ENCODE measurements at places on chromosomes 5 and 9.

GRCh38 chr9:132169672-132170392, 8.0 kb downstream of the NTNG2 start:
- DNase-seq, result peak; percentile 51

- DNase-seq, result no peak
These were observed 106.5 kb upstream of the RAD23B start for GRCh38 chr9:107176436-107177151.

GRCh38 chr9:116661037-116661954, 25.8 kb upstream of the TRIM32 start:
- DNase-seq, result no peak

DNA sequence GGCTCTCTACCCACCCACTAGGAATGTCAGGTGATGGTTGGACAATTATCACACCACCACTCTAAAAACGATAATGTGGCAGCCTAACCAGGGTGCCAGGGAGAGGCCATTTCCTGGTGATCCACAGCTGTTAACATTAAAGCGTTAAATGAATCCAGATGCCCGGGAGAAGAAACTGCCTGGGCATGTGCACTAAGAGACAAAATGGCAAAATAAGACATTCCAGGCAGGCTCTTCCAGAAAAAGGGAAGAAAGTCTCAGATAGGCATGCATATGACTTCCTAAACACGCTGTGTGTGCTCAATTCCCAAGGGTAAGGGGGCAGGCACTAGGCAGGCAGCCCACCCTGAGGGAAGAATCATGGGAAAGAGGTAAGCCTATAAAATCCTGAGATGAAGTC, 4.6 kb upstream of the TXN start:
- no peak for DNase-seq

- DNase-seq, result peak; percentile 51
These were observed 6.4 kb downstream of the TSPAN17 start for GRCh38 chr5:176653401-176654385.

GRCh38 chr5:132915681-132916080, 42.2 kb downstream of the LEAP2 start:
- DNase-seq, result no peak

DNA sequence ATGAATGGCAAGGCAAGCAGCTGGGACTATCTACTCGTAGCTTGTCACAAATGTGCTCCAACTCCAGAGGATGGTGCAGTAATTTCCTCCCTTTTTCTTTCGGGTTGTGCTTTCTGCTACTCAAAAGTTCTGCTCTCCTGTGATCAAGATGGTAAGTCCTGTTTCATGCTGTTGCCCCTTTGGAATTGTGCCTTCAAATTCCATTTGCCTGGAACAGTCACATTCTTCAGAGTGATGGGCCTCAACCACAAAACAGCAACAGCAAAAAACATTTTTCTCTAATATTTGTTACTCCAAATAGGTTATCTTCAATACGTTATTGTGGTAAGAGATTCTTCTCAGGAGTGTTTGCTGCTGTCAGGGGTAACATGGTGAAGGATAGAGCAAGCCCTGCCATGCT, 209.3 kb downstream of the PALM2AKAP2 start:
- DNase-seq, result no peak

DNA sequence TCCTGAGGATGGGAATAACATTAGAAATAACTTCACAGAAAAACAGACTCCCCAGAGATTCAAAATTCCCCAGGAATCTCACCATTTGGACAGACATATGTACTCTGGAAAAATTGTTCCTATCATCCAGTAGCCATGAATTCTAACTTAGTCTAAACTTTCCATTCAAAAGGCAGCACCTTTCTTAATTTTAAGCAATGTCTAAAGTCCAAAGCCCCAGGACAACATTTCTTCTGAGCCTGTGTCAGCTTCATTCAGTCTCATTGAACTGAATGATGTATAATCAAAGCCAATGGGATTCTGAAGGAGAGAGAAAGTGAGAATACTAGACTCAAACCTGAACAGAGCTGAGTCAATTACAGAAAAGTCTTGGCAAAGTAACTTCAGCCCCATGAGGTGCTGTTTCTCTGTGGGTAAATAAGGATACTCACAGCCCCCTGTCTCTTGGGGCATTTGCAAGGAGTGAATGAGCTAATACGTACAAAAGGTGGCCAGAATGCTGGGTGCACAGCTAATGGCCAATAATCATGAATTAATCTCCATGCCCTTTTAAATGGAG, 140.6 kb downstream of the SEMA5A start:
- DNase-seq, result no peak

GRCh38 chr5:101590384-101590783, 687.3 kb upstream of the ST8SIA4 start:
- no peak for DNase-seq

- DNase-seq, result no peak
These were observed 49.6 kb upstream of the LMX1B start for GRCh38 chr9:126564128-126564527.

- no peak for DNase-seq
These were observed 14.7 kb downstream of the CRB2 start for GRCh38 chr9:123370526-123371227.

DNA sequence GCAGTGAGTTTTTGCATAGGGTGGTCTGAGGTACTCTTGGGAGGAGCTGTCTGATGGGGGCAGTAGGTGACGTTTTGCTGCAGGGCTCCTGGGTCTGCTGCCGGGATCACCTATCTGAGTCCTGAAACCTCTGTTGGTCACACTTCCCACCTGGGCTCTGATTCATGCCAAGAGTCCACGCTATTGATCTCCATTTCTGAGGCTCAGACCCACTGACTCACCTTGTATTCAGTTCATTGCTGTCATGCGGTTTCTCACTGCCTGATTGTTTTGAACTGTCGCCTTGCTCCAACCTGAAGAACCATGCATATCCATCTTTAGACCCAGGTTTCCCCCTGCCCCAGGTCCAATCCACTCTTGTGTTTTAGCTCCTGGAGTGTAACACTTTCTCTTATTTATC, 101.3 kb downstream of the NPR3 start:
- DNase-seq, result no peak

- no peak for DNase-seq
These were observed 124.6 kb downstream of the GNAQ start for GRCh38 chr9:77906991-77907390.

- no peak for DNase-seq
These were observed 33.1 kb upstream of the PPARGC1B start for GRCh38 chr5:149697001-149697400.

DNA sequence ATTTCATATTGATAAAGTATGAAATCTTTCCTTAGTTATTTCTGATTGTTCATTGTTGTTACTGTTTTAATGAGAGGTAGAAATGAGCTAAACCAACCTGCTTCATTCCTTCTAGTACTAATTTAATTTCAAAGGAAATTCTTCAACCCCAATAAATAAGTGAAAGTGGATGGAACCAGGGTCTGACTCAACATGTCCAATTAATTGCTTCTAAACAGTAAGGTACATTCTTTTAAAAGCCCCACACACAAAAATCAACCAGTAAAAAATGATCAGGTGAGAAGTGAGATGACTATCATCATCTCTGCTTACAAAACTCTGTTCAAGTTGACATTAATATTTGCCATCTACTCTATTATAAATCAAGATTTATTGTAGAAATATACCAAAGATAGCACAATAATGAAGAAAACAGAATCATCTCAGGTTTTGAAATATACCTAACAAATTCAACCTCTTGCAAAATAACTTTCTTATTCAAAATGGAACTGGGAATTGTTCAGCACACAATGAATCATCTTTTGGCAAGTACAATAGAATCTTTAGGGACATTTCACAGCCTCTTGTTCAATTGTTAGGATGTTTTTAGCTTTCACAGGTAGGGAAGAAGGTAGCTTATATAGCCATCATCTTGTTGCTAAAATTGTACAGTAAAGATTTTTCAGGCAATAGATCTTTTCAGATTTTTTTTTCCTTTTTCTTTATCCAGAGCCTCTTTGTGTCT, 114.5 kb downstream of the RPS23 start:
- no peak for DNase-seq

DNA sequence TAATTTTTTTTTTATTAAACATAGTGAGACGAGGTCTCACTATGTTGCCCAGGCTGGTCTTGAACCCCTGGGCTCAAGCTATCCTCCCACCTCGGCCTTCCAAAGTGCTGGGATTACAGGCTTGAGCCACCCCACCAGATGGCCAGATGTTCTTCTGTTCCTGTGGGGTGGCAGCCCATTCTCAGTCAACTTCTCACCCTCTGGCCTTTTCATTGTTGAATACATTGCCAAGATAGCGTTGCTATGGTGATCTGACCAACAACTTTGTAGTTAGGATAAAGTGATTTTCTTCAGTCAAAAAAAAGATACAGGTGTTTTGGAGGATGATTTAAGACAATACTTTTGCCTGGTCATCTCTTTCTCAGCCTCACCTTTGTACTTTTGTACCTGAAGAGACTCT, 109.1 kb downstream of the EGFLAM start:
- no peak for DNase-seq

- DNase-seq, result peak; percentile 21
These were observed 48.2 kb upstream of the RPL26L1 start for GRCh38 chr5:172910828-172911627.

GRCh38 chr9:91411096-91411771, 12.4 kb downstream of the NFIL3 start:
- DNase-seq, result no peak

- no peak for DNase-seq
These were observed 325.8 kb downstream of the TMEM38B start for GRCh38 chr9:106020186-106020585.

DNA sequence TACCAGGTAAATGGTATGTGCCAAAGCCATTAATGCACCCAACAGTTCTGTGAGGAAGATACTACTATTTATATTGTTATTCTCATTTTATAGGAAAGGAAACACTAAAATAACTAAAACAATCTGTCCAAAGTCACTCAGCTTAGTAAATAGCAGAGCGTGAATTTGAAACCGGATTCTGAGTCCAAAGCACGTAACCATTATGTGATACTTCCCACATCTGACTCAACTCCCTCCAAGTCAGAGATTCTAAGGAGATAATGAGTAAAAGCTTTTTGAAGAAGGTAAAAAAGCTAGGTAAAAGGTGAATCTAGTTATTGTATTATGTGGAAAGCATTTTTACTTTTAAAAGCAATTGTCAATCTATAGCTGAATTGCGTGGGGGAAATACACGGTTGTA, 208.9 kb downstream of the PBX3 start:
- no peak for DNase-seq

GRCh38 chr5:73918791-73919221, 292.8 kb downstream of the ARHGEF28 start:
- no peak for DNase-seq
